T follicular helper cell (primary cell): ENCODE measurements at places on chromosomes 3 and 15.

DNA sequence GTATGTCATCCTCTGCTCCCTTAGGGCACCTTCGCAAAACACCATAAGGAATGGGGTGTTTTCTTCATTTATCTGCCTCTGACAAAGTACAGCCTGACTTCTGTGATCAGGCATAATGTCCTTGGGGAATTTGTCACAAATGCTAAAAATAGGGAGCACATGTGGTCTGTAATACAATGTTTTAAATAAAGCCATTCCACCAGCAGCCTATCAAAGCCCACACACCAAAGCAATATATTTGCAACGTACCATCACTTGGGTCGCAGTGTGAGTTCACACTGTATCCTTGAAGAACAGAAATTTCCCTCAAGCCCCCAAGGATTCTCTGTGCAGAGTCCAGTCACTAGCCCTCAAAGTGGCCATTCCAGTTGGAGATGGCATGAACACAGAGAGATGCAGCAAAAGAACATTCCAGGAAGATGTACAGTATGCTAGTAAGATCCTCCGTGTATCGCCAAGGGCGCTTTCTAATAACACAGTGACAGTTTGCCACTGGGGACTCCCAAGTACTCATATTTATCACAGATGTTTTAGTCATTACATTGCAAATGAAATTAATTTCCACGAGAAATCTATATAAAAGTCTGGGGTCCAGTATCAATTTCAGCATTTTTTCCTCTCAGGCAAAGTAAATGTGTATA, 246.7 kb downstream of the MCTP2 start:
- no peak for DNase-seq

DNA sequence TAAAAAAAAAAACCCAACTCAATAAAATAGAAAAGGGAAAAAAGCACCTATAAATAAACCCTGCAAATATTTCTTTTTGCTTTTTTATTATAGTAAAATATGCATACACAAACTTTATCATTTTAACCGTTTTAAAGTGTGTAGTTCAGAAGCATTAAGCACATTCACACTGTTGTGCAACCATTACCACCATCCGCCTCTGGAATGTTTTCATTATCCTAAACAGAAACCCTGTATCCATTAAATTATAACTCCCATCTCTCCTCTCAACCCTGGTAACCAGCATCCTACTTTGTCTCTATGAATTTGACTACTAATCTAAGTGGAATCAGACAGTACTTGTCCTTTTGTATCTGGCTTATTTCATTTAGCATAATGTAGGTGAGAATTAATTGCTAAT, 15.0 kb downstream of the CDCP1 start:
- DNase-seq, result no peak

GRCh38 chr3:41508063-41508696, 308.9 kb downstream of the CTNNB1 start:
- no peak for DNase-seq

DNA sequence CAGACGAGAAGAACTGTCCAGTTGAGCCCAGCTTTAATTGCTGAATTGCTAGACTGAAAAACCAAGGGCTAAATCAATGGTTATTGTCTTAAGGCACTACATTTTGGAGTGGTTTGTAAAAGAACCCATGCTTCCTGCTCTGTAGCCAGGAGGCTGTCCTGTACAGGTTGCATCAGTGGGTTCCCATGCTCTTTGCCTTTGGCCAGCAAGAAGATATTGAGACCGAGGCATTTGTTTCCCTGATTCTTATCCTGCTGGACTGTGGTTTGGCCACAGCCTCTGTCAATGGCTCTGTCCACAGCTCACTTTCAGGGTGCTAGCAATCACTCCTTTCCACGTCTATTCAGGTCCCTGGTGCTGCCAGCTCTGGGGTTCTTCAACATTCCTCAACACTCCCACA, 89.6 kb downstream of the FAM43A start:
- no peak for DNase-seq

DNA sequence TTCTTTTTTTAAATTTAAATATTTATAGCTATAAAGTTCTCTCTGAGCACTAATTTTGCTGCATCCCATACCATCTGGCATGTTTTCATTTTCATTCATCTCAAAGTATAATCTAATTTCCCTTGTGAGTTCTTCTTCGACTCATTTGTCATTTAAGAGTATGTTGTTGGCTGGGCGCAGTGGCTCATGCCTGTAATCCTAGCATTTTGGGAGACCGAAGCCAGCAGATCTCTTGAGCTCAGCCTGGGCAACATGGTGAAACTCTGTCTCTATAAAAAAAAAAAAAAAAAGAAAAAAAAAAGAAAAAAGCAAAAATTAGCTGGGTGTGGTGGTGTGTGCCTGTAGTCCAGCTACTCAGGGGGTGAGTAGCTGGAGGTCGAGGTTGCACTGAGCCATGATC, 34.8 kb downstream of the MAP1A start:
- DNase-seq, result no peak

DNA sequence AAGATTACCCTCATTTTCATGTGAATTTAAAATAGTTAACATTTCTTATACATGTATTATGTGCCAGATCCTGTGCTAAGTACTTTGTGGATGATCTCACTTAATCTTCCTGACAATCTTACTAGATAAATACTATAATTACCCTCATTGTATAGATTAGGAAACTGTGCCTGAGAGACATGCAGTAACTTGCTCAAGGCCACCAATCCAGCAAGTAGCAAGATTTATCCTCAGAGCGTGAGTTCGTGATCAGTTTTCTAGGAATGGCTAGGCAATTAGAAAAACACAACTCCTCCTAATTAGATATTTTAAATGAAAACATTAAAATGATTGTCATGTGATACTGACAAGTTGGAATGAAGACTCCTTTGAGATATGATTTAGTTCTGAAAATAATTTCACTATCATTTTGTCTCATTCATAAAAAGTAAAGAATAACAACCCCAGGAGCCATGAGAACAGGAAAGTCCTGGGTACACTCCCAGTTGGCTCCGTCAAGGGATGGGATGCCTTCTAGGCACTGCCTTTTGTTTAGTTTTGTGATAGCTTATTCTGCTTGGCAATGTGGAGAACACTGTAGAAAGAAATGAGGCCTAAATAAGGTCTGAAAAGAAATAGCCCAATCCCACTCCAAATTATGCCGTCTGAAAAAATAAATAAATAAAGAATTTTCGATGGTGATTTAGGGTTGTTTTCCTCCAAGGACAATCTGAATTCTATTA, 61.3 kb downstream of the FBN1 start:
- no peak for DNase-seq

DNA sequence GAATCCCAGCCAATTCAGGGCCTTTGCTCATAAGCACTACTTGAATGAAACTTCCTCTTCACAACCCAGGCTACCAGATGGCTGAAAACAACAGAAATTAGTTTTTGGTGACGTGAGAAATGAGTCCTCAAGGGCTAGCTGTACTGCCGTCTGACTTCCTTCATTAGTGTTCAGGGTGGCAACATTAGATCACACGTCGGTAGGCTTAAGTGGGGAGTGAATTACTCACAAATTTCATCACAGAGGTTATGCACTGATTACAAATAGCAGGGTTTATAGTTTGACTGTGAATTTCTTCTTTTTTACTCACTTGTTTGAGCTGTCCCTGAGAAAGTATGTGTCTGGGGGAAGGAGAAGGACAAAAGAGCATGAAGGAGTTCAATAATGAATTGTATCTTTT, 397.2 kb downstream of the GAP43 start:
- no peak for DNase-seq

GRCh38 chr15:37783290-37783689, 151.2 kb upstream of the TMCO5A start:
- DNase-seq, result no peak

DNA sequence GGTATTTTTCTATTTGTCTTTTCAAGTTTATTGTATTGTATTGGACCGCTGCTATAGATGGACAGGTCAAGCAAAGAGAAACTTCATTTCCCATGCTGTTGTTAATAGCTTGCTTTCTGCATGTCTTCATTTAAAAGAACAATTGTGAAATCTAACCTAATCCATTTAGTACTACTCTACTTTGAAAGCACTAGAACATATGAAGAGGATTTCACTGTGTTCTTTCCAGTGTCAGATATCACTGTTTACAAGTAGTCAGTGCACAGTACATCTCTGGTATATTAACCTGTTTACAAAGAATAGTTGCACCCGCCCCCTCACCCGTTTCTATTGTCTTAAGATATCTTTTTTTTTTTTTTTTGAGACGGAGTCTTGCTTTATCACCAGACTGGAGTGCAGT, 21.8 kb upstream of the EDEM1 start:
- DNase-seq, result no peak

DNA sequence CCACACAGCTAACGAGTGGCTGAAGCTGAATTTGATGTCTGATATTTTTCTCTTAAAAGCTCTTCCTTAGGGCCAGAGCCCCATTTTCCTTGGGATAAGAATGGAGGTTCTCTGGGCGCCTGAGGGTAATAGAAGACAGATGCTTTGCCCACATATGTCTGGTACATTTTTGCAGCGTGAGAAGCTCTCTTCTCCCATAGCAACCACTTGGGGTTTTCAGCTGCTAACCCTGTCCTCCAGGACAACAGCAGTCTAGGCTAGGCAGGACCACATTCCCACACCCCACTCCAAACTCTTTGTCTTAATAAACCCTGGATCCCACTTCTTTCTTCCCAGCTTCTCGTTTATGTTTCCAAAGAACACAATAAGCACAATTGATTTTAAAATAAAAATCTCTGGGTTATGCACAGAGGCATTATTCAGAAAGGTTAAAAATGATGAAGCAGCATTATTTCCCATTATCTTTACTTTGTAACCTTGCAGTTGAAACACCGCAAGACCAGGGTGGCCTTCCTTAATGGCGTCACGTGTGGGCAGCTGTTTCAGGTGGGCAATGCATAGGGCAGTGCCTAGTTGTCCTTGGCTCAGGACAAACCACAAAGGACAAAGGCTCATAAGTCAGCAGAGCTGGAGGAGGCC, 56.5 kb upstream of the NTRK3 start:
- DNase-seq, result no peak

DNA sequence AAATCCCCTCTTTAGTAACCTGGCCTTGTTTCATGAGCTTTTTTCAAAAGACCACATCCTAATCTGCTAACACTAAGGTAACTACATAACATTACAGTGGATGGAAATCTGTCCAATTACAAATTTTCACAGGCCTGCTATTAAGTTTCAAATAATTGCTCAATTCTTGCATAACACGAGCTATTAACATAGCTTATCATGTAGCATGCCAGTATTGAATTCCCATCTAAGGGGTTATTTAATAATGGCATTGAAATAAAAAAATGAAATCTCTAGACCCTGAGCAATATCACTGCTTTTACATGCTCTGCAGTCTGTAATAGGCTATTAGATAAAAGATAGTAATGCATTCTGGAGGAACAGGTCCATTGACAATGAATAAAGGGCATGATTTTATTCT, 748.3 kb upstream of the NECTIN3 start:
- no peak for DNase-seq

DNA sequence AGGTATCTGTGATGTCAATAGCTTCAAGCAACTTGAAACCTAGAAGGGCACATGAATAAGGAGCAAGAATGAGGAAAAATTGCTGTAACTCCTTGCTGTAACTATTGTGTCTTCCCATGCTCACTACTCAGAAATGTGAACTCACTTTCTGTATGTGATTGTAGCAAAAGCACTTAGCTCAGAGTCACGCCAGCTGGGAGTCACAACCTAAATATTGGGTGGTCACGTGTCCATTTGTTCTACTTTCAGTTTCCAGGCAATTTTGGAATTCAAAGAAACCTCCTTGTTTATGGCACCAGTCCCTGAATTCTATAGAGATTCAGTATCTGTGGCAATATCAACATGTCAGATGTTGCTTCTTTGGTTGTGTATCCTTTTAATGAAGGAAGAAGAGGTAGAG, 241.6 kb upstream of the AZI2 start:
- no peak for DNase-seq

- DNase-seq, result no peak
Measured at GRCh38 chr3:54235998-54236397, 113.6 kb downstream of the CACNA2D3 start.

- DNase-seq, result no peak
Measured at GRCh38 chr15:78044407-78045155, 32.9 kb downstream of the TBC1D2B start.

GRCh38 chr15:90691369-90691768, 25.8 kb upstream of the BLM start:
- DNase-seq, result no peak

DNA sequence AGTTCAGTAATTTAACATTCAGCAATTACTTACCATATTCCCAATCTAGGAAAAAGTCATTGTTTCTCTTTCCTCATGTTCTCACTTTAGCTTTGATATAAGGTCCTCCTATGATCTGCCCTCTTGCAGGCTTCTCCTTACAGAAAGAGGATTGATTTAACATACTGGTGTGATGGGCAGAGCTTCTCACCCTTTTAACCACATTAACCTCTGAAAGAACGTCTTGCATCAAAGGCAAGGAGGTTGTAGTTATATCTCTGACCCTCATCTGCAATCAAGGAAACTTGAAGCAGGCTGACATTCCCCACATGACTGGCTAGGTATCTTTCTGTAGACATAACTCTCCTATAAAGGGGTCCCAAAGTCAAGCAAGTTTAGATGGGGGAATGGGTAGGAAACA, 39.5 kb downstream of the BTLA start:
- DNase-seq, result no peak

- no peak for DNase-seq
Measured at GRCh38 chr3:15884132-15884531, 86.4 kb upstream of the ANKRD28 start.

- no peak for DNase-seq
Measured at GRCh38 chr3:38548154-38548931, 52.2 kb downstream of the EXOG start.

DNA sequence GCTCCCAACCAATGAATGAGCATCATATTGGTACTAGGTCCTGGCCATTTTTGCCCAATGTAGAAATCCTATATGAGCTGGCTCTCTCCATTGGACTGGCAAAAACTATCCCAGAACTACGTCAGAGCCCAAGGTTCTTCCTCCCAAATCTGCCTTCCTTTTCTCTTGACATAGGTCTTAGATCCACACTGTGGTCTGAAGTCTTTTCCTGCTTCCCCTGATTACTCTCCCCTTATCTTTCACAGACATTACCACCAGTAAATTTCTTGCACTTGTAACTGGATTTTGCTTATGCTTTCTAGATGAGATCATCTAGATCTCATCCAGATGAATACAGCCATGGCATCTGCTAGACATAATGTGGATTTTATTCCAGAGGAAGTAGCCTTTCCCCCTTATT, 141.2 kb upstream of the GADL1 start:
- DNase-seq, result no peak

GRCh38 chr3:32498252-32498651, 4.4 kb downstream of the CMTM6 start:
- DNase-seq, result no peak
